ENCODE measurements at places on chromosomes 5 and 9.

DNA sequence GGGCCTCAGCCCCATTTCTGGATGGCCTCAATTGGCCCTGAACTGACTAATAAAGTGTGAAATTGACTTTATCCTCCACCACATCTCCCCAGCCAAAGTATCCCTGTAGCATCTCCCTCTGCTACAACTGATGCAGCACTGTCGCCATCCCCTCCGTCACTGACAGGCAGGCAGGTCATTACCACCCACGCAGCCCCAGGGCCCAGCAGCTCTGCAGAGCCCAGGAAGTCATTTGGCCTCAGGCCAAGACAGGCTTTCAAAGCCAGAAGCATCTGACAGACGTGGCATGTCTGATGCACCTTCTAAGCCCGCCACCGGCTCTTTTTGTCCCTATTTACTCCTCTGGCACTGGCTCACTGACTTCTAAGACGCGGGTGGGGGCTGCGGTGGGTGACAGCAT lies 65.3 kb downstream of the ARHGEF37 start:
- DNase-seq, result peak; percentile 36

DNA sequence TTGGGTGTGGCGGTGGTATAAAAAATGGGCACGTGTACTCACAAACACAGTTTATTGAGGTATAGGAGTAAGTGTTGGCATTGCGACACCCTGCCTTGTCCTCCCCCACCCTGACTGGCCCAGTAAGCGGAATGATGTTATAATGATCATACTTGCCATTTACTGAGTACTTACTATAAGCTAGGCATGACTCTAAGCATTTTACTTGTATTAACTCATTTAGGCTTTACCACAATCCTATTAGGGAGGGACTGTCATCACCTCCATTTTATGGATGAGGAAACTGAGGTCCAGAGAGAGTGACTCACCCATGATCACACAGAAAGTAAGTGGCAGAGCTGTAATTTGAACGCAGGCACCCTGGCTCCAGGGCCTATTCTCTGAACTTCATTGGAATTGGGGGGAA lies 2.3 kb downstream of the SMIM3 start:
- peak; percentile 70 for DNase-seq

DNA sequence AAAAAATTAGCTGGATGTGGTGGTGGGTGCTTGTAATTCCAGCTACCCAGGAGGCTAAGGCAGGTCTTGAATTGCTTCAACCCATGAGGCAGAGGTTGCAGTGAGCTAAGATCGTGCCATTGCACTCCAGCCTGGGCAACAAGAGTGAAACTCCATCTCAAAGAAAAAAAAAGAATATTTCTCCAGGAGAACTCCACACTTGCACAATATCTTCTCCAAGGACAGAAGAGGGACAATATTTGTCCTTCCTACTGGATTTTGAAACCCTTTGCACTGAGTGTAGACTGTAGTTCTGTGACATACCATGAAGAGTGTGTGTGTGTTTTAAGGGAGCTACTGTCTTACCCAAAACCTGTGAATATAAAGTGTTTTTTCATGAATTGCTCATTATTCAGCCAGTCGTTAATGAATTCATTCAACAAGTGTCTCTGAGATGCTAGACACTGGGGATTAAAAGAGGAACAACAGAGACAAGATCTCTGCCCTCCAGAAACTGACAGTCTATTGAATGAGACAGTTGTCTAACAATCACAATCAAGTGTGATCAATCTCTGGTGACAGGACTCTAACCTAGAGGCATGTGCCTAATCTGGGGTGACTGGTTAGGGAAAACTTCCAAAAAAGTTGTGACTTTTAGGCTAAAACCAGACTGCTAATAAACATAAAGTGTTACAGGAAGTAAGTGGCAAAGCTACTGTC lies 9.8 kb upstream of the UBE2D2 start:
- no peak for DNase-seq

DNA sequence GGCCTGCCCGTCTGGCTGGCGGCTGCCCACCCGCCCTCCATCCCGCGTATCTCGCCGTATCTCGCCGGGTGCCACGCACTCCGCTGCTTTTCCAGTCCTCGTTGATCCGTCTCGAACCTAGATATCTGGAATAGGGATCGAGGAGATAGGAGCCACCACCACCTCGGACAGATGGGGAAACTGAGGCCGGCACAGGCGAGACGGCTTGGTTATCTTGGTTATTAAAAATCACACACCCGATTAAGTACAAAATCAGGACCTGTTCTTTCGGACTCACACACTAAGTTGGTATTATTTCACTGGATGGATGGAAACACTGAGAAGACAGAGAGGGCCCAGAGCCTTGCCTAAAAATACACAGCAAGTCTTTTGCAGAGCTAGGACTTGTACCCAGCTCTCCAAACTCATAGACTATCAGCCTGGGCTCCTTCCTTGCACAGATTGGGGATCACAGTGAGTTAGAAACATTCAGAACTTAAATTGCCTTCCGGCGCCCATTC lies 678 bp downstream of the SLC26A2 start:
- DNase-seq, result no peak

DNA sequence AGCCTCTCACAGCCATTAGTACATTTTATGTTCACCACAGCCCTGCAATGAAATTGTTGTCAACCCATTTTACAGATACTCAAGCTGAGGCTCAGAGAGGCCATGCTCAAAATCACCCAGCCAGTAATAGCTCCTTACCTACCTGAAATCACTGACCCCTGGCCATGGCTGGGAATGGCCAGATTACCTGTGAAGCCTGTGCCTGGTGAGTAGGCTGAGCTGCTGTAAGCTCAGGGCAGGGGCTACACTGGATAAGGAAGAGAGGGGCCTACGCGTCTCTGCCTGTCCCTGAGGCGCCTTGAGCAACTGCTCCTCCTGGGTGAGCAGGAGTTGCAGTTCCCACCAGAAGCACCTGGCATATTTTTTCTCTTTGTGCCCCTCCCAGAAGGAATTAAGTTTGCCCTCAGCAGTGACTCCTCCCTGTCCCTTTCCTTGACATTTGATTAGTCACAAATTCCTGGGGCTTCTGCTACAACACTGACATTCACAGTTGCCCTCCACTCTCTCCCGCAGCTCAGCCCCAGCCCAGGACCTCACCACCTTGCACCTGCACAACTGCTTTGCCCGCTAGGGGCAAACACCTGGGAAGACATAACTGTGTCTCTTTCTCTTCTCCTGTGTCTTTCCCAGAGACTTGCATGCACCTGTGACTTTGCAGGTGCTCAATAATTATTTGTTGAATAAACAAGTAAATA lies 5.7 kb downstream of the CLTB start:
- DNase-seq, result no peak

- no peak for DNase-seq
Measured at GRCh38 chr5:127571314-127572131, 54.1 kb downstream of the PRRC1 start.

DNA sequence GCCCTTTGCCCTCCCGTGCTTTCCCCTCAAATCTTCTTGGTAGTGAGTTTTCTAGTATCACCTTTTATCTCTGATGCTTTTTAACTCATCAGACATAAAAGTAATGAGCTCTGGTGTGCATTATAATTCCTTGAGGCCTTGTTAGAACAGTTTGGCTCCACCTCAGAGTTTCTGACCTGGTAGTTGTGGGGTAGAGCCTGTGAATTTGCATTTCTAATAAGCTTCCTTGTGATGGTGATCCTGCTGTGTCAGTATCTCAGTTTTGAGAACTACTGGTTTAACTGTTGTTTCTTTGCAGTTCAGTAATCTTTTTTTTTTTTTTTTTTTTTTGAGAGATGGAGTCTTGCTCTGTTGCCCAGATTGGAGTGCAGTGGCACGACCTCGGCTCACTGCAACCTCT lies 31.1 kb downstream of the UBE2D2 start:
- DNase-seq, result no peak

- no peak for DNase-seq
Measured at GRCh38 chr9:10701906-10702305, 89.1 kb upstream of the PTPRD start.

DNA sequence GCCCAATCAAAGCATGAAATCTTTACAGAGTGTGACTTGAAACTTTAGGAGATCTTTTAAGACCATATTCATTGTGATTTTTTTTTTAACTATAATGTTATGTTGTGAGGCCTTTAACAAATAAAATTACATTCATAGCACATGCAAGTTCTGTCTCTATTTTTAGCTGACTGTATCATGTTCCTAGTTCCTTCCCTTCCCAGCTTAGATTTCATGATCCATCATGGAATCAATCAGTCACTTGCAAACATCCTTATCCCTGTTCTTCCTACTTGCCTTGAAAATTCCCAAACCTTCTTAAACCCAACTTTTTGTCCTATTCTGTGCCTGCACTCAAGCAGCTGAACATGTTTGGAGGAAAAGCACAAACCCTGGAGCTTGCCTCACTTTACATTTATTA lies 141.8 kb downstream of the DMXL1 start:
- DNase-seq, result no peak

DNA sequence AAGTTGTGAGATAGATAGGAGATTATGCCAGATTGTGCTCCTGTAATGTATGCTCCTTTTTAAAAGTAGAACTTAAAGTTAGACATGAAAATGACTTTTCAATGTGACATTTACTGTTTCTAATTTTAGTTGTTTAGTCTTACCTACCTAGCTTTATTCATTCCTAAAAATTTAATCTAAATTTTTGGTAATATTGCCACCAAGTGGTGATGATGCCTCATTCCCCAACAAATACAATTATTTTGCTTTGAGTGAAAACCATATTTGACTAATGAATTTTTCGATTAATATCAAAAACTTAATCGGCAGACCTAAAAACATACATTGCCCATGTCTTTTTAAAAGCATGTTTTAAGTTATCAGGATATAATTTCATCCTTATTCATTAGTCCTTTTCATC lies 25.6 kb downstream of the PPWD1 start:
- DNase-seq, result no peak

DNA sequence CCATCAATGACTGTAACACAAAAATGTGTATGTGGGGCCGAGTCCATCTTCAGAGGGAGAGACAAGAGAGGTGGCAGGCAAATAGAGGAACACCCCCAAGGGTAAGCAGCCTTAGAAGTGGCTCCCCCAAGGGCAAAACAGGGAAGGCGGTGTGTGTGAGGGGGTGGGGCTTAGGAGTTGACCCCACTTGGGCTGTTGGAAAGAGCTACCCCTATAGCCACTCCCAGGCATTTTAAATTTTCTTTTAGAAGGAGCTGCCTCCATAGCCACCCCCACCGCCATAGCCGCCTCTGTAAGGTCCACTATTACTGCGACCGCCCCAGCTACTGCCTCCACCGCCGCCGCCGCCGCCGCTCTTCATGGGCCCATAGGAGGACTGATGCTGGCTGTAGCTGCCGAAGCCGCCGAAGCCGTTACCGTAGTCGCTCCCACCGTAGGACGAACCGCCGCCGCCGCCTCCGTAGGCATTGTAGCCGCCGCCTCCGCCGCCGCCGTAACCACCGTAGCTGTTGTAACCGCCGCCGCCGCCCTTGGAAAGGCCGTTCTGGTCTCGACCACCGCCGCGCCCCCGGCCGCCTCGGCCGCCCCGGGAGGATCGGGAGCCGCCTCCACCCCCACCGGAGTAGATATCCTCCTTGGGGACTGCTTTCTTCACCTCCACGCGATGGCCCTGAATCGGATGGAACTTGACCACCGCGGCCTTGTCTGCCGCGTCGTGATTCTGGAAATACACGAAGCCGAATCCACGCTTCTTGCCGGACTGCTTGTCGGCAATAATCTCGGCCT lies 1.1 kb downstream of the HNRNPA0 start:
- DNase-seq, result peak; percentile 18

GRCh38 chr5:165525271-165525670 lies 2019.9 kb downstream of the MAT2B start:
- peak; percentile 96 for DNase-seq

DNA sequence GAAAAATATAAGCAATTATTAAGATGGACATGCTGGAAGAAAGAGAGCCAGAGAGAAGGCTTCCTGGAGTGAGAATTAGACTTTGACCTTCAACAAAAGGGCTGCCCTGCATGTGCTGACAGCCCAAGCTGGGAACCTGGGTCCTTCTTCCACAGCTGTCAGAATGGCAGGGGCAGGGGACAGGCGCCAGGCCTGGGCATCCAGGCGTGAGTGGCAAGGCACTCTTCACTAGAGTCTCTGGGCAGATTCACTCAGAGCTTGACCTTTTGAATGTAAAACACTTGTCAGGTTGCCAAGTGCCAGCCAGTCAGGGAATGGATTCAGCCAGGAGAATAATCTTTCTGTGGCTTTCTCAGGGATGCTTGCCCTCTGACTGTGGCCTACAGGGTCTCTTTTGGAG lies 119.1 kb upstream of the CLINT1 start:
- no peak for DNase-seq

DNA sequence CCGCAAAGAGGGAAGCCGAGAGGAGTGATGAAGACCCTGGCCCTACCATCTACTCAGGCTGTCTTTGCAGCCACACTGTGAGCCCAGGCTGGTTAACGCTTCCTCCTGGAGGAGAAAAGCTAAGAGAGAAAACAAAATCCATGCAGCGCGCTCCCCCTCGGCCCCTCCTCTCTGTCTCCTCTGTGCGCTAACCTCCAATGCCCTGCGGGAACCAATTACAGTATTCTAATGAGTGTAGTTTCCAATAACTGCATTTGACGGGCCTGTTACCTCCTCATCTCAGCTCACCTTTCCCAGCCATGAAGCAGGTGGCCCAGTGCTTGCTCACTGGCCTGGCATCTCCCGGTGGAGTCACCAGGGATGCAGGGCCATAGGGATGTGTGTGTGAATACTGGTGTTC lies 565.5 kb downstream of the EBF1 start:
- no peak for DNase-seq

GRCh38 chr9:117095081-117095480 lies 319.8 kb downstream of the ASTN2 start:
- no peak for DNase-seq

GRCh38 chr9:77896938-77897667 lies 134.5 kb downstream of the GNAQ start:
- DNase-seq, result no peak

GRCh38 chr9:97774673-97775072 lies 77.5 kb upstream of the XPA start:
- no peak for DNase-seq

DNA sequence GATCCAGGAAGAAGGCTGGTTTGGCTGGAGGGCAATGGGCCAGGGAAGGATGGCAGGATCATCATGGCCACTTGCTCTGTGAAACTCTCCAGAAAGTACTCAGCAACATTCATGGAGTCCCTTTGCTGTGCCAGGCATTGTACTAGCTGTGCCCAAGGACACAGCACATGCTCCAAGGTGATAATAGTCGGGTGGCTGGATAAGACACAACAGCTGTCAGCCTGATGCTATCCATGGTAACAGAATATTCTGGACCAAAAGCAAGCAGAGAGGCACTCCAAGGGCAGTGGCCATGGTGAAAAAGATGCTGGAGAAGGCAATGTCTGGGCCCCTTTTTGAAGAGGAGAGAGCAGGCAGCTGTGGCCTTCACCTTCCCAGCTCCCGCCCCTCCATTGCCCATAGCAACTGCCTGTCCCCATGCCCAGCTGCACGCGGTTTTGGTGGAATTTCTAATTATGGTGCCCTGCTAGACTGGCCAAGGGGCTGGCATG lies 113.8 kb upstream of the CPEB4 start:
- DNase-seq, result no peak

- peak; percentile 50 for DNase-seq
Measured at GRCh38 chr5:65535529-65535987, 27.4 kb downstream of the CENPK start.

DNA sequence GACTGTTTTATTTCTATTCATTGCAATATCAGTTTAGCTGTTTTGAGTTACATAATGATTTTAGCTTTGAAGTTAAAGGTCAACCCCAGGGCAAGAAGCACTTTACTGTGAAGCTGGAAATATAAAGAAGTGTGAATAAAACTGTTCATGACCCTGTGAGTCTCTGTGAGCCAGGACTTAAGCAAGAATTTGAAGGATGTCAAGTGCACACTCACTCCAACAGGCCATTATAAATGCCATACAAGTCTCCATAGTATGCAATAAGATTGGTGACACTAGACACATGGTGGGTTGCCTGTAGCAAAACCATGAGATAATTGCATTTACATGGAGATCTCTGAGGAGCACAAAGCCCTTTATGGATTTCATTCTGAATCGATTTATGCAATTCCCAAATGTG lies 318.7 kb upstream of the ITGA1 start:
- DNase-seq, result no peak
